ENCODE measurements at places on chromosomes 2 and 18.

DNA sequence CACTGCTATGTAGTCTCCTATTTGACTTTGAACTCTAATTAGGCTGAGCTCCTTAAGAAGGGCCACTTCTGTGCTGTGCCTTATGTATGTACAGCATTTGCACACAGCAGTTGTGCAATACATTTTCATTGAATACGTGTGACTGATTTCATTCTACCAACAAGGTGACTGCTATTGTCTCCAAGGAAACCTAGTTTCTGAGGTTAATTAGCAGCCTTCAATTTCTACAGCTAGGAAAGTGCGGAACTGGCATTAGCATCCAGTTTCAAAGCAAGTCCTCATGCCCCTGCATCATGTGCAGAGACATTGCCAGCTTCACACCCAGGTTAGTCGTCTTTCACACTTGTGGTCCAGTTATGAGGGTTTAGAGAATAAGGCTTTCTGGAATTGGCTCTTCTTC lies 58.6 kb downstream of the NCK2 start:
- no peak for DNase-seq

GRCh38 chr2:101223814-101224231 lies 28.9 kb upstream of the CNOT11 start:
- no peak for DNase-seq

DNA sequence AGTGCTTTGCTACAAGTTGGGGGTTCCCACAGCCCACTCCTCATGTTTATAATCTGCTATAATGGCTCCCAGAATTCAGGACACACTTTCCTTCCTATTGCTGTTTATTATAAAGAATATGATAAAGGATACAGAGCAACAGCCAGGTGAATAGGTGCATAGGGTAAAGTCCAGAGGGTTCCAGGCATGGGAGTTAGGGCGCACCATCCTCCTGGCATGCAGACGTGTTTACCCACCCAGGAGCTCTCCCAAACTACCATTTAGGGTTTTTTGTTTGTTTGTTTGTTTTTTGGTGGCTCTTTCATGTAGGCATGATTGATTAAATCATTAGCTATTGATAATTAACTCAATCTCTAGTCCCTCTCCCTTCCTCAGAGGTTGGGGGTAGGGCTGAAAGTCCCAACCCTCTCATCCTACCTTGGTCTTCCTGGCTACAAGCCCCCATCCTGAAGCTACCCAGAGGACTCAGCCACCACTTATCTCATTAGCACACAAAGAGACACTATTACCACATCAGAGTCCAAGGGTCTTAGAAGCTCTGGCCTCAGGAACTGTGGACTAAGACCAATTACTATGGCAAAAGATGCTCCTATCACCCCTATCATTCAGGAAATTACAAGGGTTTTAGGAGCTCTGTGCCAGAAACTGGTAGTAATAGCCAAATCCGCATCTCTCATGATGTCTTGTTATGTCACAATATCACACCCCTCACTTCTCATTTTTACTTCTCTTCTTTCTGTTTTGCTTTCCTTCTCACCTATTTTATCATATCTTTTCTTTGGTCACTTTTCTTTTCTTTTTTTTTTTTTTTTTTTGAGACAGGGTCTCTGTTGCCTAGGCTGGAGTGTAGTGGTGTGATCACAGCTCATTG lies 154.9 kb upstream of the TTC39C start:
- DNase-seq = no peak

- no peak for DNase-seq
Measured at GRCh38 chr2:154961676-154962075, 263.2 kb downstream of the KCNJ3 start.

- DNase-seq = no peak
Measured at GRCh38 chr18:31439807-31440325, 7.7 kb upstream of the DSG3 start.

- no peak for DNase-seq
Measured at GRCh38 chr18:51603551-51603950, 406.1 kb upstream of the MEX3C start.

DNA sequence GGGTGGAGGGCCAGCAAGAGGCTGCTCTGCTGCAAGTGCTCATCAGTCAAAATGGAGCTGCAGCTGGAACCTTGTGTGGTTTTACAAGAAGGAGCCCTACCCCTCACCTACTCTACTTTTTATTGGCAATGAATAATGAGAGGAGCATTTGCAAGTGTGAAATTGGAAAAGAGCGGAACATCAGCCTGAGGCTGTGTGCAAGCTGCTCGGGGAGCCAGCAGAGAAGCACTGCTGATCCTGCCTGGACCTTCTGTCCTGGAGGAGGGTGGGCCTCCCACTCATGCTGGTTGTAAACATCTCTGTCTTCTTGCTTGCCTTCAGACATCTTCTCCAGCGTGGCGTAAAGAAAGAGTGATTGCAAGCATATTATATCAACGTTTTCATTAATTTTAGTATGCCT lies 256.2 kb downstream of the DLGAP1 start:
- DNase-seq = no peak

DNA sequence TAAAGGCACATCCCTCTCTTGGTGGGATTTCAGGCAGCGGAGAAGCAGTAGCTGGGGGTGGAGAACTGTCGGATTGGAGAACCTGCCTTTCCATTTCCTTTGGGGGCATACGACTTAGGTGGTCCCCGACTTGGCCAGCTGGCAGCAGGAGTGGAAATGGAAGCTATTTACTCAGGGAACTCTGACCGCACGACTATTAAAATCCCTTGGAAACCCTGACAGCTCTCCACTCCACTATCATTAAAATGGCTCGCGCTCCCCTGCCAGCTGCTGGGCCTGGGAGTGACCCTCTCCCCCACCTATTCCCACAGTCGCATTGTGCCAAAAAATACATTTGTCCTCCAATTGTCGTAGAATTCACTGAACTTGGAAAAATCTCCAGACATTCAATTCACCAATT lies 77.7 kb upstream of the APCDD1 start:
- no peak for DNase-seq

- DNase-seq = no peak
Measured at GRCh38 chr2:12417786-12418185, 298.9 kb upstream of the TRIB2 start.

- DNase-seq = peak; percentile 82
Measured at GRCh38 chr18:79378536-79379250, 17.0 kb upstream of the NFATC1 start.

- no peak for DNase-seq
Measured at GRCh38 chr2:102758439-102758838, 3.4 kb upstream of the TMEM182 start.

GRCh38 chr2:149160701-149161217 lies 122.3 kb downstream of the LYPD6B start:
- DNase-seq = no peak

DNA sequence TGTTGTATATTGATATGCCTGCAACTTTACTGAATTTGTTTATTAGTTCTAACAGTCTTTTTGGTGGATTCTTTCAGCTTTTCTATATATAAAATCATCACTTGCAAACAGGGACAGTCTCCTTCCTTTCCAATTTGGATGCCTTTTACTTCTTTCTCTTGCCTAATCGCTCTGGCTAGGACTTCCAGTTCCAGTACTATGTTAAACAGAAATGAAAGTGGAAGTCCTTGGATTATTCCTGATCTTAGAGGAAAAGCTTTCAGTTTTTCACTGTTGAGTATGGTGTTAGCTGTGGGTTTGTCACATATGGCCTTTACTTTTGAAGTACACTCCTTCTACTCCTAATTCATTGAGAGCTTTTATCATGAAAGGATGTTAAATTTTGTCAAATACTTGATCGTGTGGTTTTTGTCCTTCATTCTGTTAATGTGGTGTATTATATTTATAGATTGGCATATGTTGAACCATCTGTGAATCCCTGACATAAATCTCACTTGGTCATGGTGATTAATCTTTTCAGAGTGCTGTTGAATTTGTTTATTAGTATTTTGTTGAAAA lies 52.9 kb downstream of the REL start:
- DNase-seq = peak; percentile 14

GRCh38 chr2:186751790-186752189 lies 57.9 kb downstream of the FAM171B start:
- DNase-seq = no peak

DNA sequence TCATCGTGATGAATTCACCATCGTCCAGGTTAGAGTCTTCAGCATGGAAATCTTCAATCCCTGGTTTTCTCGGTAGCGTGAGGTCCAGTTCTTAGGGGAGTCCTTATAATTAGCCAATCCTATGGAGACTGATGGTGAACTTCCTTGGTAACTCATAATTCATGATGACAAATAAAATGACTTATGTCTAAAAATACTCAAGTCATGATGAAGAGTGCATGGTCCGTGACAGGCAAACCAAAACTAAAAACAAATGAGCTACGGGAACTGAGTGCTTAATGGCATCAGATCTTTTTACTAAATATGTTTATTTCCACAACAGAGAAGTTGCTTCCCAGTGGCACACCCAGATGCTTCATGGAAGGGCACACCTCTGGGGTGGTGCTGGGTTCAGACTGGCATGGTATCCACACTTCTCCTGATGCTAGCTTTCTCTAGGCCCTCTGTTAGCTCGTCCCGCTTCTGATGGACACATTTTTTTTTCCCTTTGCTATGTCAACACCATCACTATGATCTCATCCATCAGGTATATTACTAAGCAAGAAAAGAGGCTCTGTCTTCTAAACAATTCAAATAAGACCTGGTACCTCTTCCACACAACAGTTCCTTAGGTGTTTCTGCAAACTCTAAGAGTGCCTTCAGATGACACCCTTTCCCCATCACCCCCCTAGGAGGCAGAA lies 92.8 kb upstream of the NEDD4L start:
- DNase-seq = no peak

DNA sequence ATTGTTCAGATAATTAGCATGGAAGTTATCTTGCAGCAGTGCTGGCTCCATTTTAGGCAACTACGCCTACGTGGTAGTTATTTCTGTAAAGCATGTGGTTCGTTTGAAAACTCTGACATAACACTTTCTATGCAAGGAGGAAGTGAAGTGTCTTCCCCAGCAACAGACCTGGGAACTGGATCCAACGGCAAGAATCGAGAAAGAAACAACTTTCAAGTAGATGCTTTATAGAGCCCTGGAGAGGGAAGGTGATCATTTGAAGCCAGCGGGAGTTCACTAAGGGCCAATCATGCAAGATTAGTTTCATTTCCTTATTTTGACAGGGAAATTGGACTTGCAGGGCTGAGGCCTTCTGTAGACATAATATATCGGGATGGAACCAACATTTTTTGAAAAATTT lies 218.3 kb downstream of the ACKR3 start:
- DNase-seq = no peak

GRCh38 chr2:208415897-208416296 lies 9.3 kb downstream of the PTH2R start:
- DNase-seq = no peak

- DNase-seq = no peak
Measured at GRCh38 chr2:39512941-39513340, 75.9 kb upstream of the MAP4K3 start.

- DNase-seq = no peak
Measured at GRCh38 chr2:106948540-106948939, 62.6 kb upstream of the ST6GAL2 start.

GRCh38 chr18:23302851-23303527 lies 150.1 kb upstream of the RIOK3 start:
- peak; percentile 91 for DNase-seq

DNA sequence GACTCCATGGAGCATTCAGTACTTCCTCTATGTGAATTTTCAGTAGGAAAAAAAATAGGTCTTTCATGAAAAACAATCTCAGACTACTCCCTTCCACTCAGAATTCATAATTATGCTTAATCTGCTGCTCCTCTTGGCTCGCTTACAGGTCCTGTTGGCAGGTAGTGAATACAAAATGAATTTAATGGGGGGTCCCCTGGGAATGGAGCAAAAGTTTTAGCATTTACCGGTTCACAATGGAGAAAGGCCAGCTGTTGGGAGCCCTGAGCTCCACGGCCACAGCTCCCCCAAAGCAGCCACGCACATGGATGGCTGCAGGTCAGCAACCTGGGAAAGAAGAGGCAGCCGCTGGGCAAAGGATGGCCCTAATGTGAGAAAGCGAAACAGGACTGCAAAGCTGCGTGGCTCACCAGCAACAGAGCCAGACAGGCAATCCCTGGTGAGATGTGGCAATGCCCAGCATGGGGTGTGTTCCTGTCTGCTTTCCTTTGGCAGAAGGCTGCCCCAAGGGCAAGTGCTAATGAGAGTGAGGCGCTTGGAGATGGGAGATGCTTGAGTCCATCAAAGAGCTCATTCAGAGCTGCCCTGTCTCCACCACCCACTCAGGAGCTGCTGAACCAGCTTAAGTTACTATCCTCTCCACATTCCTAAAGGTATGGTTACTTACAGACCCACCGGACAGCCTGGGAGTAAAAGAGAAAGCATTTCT lies 447.4 kb downstream of the EPHA4 start:
- no peak for DNase-seq

Data from fibroblast of pulmonary artery (primary cell).